ENCODE measurements at places on chromosomes 2 and 18.
A peak's percentile ranks its signal among the peaks of the same experiment; 100 is the strongest.

- DNase-seq, result no peak
Observed at GRCh38 chr2:229445019-229445418, 173.9 kb upstream of the PID1 start.

GRCh38 chr2:23692263-23692662 lies 234.7 kb downstream of the ATAD2B start:
- no peak for DNase-seq

DNA sequence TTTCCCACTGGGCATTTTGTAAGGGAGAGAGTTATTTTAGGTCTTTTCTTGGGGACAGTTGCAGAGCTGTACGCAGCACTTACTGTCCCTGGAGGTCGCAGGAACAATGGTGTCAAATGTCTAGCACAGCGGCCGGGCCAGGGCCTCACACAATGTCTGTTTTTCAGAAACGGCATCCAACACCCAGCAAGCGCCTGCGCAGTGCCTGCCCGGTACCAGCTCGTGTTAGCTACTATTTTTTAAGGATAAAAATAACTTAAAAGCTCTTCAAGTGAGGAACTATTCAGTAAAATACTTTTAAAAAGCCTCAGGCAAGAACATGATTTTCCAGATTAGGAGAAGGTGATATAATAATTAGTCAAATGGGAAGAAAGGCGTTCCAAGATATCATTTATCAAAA lies 90.0 kb downstream of the MBP start:
- DNase-seq, result no peak

- no peak for DNase-seq
Observed at GRCh38 chr2:68482296-68482820, 15.0 kb downstream of the APLF start.

DNA sequence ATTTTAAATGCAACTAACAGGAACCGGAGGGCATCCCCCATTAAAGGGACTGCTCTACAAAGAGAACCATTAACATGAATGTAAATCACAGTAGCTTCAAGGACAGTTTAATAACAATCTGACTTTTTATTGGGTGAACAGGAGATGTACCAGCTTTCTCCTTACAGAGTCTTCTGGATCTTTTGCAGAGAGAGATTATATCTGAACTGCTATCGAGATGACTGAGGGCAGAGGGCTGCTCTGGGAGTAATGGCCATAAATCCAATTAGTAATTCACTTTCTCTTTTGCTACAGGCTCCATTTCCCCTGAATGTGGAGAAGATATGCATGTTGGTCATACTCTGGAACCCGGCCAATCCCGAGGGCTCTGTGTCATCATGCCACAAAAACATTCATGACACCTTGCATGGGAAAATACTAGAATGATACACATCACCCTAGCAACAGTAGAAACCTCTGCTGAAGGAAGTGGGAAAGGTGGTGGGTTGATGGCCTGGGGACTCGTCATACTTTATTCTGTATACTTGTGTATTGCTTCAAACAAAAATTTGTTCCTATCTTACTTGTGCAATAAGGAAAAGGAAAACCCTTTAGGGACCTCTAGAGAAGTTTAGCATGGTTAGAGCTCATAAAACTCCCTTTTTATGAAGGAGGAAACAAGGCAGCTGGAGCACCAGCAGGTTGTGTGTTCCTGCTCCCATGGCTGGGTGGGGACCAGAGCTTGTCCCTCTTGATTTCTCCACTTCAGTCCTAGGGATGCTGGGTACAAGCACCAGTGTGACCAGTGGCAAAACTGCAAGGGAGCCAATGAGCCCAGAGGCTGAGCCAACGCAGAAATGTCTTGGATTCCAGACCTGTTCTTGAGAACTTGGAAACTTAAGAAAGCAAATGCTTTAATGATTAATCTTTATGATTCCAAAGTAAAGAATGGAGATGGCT lies 26.0 kb downstream of the CTAGE1 start:
- peak; percentile 16 for DNase-seq

GRCh38 chr2:38528008-38528442 lies 74.7 kb downstream of the HNRNPLL start:
- DNase-seq, result no peak

DNA sequence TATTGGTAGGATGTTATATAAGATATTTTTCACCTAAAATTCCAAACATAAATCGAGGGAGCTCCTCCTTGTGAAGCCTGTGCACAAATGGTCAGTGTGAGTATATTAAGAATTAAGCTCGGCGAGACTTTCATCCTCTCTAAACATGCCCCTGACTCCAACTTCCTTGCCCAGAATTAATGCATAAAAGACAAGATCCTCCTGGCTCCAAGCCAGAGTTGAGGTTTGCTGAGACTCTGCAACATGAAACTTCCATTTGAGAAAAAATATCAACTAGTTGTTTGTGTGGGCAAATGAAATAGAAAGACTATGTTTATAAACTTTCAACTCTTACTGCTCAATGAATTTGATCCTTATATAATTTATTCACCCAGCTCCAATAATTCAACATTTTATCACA lies 68.1 kb downstream of the CCDC178 start:
- no peak for DNase-seq

Measured in NCI-H2029 treated with DMSO at 0.1 percent for 48 hours (cell line).